SHP77 (cell line): ENCODE measurements at places on chromosomes 3 and 15.
A peak's percentile ranks its signal among the peaks of the same experiment; 100 is the strongest.

- no peak for DNase-seq
Observed at GRCh38 chr3:118942671-118943070, 92.0 kb downstream of the IGSF11 start.

DNA sequence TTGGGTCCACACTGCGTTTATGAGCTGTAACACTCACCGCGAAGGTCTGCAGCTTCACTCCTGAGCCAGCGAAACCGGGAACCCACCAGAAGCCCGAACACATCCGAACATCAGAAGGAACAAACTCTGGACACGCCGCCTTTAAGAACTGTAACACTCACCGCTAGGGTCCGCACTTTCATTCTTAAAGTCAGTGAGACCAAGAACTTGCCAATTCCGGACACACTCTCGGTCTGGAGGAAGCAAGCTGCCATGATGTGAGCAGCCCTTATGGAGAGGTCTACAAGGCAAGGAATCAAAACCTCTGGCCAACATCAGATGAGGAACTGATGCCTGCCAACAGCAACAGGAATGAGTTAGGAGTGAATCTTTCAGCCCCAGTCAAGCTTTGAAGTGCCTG lies 62.9 kb downstream of the SLC28A2 start:
- DNase-seq, result no peak

- DNase-seq, result no peak
Observed at GRCh38 chr3:58962040-58962651, 87.7 kb downstream of the CFAP20DC start.

GRCh38 chr3:191721390-191721861 lies 260.5 kb downstream of the PYDC2 start:
- DNase-seq, result no peak

GRCh38 chr15:80450811-80451321 lies 46.7 kb downstream of the ARNT2 start:
- no peak for DNase-seq

- no peak for DNase-seq
Observed at GRCh38 chr3:66673293-66673692, 172.5 kb upstream of the LRIG1 start.

DNA sequence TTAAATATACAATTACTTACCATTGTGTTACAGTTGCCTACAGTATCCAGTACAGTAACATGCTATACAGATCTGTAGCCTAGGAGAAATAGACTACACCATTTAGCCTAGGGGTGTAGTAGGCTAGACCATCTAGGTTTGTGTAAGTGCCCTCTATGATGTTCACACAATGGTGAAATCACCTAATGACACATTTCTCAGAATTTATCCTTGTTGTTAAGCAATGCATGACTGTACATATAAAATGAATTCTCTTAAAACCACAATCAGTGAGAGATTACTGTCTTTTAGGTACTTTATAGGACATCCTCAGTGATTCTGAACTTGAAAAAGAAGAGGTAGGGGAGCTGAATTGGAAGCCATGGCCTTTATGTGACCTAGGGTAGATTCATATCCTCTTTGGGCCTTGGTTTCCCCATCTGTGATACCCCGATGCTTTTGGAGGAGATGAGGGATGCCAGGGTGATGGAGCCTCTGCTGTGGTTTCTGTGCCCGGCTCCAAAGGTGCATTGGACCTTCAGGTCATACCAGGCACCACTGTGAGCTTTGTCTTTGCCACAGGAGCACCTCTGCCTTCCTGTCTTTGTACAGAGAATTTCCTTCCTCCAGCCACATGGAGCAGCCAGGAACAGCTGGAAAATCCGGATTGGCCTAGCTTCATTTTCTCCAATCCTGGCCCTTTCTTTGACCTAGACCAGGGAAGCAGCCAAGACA lies 51.9 kb upstream of the FLNB start:
- DNase-seq, result no peak

- DNase-seq, result no peak
Observed at GRCh38 chr3:185789891-185790830, 34.7 kb downstream of the IGF2BP2 start.

DNA sequence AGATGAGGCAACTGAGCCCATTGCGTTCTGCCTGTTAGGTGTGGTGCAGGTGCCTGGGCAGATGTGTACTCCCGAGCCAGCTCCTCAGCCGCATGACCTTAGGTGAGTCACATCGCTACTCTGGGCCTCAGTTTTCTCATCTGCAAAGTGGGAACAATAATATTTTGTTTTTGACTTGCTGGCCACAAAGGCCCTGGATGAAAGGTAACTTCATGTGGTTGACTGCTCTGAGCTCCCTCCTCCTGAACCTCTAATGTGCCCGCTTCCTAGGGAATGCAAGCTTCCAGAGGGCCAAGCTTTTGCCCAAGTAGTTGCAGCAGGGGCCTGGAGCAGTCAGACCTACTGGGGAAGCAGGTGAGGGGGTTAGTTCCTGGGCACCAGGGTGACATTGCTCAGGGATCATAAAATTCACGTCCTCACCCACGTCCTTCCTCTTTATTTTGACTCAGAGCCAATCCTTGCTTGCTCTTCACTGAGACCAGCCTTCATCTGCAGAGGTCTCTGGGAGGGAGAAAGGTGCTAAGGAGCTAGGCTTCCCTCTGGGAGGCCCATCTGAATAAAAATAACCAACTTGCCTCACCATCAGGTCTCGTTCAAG lies 149.0 kb upstream of the TLE3 start:
- DNase-seq, result no peak

- no peak for DNase-seq
Observed at GRCh38 chr3:144341471-144341870, 369.8 kb downstream of the DIPK2A start.

- no peak for DNase-seq
Observed at GRCh38 chr3:25817107-25817506, 27.2 kb downstream of the OXSM start.

DNA sequence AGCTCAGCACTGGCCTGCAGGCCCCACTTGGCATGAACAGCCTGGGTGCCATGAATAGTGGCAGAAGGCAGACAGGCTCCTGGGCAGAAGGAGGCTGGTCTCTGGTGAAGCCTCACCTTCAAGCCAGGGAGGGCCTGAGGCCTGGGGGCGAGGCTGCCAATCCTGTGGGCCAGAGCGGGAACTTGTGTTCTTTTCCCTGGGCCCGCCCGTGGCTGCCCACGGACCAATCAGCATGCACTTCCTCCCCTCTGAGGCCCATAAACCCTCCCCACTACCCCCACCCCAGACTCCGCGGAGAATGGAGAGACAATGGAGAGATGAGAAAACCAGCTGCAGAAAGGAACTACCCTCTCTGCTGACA lies 283.8 kb upstream of the ROBO1 start:
- no peak for DNase-seq

GRCh38 chr15:99202176-99202552 lies 47.2 kb downstream of the TTC23 start:
- DNase-seq, result no peak

- no peak for DNase-seq
Observed at GRCh38 chr3:8371085-8371551, 130.5 kb upstream of the LMCD1 start.

DNA sequence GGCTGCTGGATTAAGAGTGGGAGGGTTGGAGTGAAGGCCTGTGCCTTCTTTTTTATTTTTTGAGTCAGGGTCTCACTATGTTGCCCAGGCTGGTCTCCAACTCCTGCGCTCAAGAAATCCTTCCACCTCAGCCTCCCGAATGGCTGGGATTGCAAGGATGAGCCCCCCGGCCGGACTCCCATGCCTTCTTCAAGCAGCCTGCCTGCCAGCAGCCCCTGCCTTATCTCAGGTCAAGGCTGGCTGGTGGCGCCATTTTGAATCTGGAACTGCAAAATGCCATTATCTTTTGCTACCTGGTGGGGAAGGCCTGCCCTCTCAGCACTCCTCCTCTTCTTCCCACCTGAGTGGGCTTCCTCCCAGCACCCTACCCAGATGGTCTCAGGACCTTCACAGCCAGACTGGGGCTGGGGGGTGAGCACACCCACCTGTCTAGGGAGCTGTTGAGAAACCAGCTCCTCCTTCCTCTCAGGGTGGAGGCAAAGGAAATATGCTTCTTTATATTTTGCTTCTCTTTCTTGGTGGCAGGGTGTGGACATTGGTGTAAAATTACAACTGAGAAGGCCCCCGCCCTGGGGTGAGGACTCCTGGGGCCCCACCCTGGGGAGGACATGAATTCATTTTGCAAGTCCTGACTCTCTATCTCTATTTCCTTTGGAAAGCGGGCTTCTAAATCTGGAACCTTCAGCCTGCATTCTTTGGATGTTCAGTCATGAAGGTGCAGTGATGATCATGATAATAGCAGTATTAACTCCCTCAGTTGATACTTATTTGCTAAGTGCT lies 7.7 kb upstream of the FLNB start:
- DNase-seq, result no peak

DNA sequence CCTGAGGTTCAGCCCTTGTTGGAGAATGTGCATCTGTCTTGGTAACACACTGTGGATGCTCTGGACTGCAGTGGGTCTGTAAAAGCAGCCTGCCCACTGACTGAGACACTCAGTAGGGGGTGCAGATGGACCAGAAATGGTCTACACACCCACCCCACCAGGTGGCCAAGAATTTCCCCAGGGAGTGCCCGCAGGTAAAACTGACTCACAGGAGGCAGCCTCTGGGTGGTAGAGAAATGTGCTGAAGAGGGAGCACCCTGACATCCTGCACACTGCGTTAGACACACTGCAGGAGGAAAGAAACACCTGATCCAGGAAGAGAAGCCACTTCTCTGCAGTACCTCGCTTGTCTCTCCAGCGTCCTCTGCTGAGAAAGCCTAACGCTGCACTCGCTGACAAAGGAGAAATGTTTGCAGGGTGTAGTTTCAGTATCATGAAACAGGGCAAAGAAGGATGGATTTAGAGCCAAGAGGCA lies 109.5 kb upstream of the ABHD17C start:
- no peak for DNase-seq

DNA sequence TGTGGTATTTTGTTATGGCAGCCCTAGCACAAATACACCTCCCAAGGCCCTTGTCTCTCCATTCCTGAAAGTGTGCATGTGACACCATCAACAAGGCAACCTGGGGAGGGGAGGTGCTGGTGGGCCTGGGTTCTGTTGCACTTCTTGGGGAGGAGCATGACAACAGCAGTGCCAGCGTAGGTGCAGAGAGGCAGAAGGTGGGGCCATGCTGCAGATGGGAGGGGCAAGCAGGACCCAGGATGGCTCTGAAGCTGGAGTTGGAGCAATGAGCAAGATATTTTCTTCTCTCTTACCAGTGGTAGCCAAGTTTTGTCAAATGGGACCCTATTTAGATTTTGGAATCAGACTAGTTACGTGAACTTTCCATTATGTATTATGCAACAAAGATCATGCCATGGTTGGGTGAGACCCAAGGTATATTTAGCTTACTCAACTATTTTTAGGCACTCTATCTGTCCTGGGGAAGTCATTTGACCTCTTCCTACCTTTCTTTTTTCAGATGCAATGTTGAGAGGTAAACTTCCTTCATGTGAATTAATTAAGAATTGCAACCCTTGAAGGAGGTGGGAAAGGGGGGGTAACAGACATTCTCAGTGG lies 3.4 kb downstream of the FYCO1 start:
- no peak for DNase-seq

DNA sequence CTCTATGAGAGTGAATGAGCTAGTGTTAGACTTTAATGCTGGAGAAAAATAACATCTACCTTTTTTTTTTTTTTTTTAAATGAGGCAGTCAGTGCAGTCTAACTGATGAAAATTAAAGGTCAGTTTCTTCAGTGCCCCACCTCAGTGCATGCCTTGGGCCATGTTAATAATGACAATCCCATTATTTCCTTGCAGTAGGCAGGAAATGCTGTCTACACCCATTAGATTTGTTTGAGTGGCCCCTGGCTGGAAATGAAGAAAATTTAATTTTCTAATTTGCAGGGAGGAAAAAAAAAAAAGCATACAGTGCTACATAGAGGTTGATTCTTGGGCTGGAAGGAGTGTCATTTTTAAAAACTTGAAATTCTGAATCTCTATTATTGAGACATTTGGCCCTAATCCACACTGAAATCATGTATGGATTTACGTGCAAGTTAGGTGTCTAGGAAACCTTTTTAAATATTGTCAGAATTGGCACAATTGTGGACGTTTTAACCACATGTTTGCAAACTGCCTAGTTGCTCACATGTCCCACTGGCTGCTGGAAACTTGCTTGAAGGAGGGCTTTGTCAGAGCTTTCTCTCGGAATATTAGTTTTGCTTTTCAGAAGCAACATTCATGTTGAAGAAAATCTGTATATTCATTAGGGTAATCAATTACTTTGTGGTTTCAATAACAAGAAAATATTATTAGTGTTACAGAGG lies 18.4 kb downstream of the FNDC3B start:
- DNase-seq, result no peak

GRCh38 chr15:71800190-71800589 lies 10.2 kb upstream of the NR2E3 start:
- no peak for DNase-seq

DNA sequence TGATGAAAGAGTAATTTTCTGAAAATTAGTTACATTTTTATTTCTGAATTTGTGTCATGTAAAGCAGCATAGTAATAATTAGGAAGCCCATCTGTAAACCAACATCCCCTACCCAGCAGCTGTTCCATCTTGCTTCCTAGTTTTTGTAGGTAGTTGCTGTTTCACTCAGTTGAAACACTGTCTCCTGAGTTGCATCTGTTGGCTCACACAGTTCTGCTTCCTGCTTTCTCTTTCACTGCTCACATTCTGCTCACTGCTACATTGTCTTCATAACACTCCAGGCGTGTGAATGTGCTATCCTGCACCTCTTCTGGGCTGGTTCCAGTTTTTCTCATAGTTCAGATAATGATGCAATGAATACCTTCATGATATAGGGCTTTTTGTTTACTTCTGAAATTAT lies 123.4 kb downstream of the EPHB1 start:
- no peak for DNase-seq

DNA sequence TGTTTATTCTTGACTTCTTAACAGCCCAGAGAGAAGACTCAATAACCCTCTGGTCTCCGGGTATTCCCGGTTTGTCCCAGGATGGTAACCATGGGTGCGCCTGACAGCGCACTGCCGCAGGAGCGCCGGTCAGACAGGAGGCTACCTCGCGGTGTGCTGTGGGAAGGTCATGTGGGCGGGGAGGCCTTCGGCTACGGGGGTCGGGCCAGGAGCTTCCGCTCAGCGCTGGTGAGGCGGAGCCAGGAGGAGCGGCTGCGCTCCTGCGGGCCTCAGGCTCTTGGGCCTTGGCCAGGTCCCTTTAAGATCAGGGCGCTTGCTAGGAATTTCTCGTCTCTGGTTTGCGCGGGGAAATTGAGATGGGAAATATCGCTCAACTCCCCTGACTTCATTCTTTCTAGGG lies 182.3 kb upstream of the NDN start:
- DNase-seq, result peak; percentile 76

- no peak for DNase-seq
Observed at GRCh38 chr3:185511711-185512110, 12.9 kb upstream of the TMEM41A start.

GRCh38 chr15:67091071-67091979 lies 25.9 kb downstream of the SMAD3 start:
- no peak for DNase-seq

GRCh38 chr3:24494618-24495325 lies at the start of gene THRB:
TSS of gene THRB (minus strand) at chr3:24494850.
- no peak for DNase-seq

- peak; percentile 80 for DNase-seq
Observed at GRCh38 chr15:87144775-87145174, 1065.1 kb downstream of the AGBL1 start.

- DNase-seq, result no peak
Observed at GRCh38 chr3:157043771-157044170, 116.2 kb downstream of the CCNL1 start.
